ENCODE measurements at places on chromosomes 6 and 20.

- DNase-seq = no peak
Measured at GRCh38 chr6:108476847-108477430, 83.8 kb upstream of the FOXO3 start.

DNA sequence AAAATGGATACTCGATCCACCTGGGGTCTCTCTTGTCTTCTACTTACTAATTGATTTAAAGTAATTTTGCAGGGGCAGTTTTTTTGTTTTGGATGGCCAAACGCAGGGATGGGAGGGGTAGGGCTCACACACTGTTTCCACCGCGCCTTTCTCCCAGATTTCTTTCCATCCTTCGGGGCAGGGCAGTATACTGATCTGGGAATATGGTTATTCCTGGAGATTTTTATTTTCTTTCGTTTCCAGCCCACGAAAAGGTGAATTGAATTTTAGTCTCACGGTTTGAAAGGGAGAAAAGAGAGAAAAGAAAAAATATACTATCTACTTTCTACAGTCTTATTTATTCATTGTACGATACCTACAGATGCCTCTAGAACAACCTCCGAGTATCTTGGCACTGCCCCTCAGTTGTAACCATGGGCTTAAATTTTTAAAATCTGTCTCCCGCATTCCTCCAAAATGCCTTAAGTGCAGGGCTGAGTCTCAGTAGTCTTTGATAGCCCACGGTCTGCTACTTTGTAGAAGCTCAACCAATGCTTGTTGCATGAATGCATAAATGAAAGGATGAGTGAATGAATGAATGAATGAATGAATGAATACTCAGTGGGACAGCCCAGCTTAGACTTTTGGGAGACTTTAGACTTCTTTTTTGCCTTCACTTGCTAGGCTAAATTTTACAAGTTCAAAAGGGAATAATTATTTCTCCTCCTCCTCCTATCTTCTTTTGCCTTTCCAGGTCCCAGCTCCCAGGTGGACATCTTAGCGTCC is 18.1 kb upstream of the TRIM27 start:
- no peak for DNase-seq

- DNase-seq = no peak
Measured at GRCh38 chr20:36629719-36630681, 16.0 kb downstream of the SLA2 start.

DNA sequence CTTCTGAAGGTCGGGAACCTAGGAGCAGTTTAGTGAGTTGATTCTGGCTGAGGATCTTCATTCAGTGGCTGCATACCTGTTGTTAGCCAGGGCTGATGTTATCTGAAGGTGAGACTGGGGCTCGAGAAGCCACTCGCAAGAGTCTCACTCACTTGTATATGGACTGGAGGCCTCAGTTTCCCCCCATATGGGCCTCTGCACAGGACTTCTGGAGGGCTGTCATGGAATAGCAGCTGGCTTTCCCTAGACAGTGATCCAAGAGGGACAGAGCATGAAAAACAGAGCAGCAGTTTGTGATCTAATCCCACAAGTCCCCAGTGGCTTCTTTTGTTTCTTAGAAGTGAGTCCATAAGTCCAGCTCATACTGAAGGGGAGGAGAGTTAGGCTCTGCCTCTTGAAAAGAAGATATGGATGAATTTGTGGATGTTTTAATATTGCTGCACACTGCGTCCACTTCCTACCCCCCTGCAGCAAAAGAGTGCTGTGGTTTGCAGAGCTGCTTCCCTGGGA is 623.4 kb downstream of the CDH26 start:
- no peak for DNase-seq

GRCh38 chr6:107731422-107732319 is 92.4 kb downstream of the SCML4 start:
- no peak for DNase-seq

DNA sequence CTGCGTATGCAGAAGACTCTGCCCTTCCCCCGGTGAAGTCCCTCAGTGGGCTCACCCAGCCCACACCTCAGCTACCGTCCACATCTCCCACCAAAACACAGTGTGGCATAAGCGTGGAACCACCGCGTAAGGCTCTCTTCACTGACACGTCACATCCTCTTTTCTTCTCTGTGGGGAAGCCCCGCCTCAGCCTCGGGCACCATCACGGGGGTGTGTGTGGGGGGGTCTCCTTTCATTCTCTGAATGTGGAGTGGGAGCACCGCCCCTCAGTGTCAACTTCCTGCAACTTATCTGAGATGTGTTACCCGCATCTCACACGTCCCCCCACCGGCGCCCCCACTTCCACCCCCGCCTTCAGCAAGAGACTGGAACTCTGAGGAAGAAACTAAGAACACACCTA is 388.4 kb upstream of the JARID2 start:
- DNase-seq = no peak

DNA sequence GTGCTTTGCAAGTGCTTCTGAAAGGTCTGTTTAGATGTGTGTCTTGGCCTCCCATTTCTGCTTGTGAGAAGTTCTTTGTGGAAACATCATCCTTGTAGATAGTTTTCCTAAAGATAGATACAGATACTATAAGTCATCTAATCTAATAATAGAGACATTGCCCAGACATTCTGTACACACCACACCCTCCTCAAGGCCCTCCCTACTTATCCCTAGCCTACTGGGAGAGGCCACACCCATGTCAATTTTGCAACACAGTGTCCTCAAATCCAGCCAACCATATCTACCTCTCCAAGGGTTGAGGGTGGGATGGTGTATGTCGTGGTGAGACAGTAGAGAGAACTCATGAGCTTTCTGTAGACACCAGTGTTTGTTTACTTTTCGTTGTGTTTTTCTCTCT is 6.2 kb downstream of the KDM1B start:
- DNase-seq = no peak

DNA sequence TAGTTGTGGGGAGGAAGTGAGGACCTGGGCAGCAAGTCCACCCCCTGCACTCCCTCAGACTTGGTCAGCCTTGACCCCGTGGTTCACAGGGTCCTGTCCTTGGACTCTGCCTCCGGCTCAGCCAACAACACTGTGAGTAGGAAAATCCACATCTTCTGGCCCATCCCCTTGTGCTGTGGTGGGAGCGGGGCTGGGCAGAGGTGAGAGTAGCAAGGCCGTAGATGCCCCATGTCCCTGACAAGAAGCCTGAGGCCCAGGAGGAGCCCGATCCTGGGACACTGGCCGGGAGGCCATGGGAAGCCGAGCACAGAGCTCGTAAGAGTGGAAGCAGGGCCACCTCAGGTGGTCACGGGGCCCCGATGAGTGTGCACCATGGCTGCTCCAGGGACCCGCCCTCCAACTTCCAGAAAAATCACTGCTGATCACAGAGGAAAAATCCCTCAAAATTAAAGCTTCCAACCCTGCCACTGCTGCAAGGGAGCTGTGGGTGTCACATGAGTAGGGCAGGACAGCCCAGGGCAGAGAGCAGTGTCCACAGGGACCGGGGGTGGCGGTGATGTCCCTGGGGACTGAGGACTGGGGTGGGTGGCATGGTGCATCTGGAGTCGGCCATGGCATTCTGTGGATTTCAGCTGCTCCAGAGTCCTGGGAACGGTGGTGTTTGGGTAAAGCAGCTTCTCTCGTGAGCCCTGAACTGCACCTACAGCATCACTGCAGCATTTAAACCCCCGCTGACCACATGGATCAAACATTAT is 189.4 kb downstream of the DLL1 start:
- no peak for DNase-seq

DNA sequence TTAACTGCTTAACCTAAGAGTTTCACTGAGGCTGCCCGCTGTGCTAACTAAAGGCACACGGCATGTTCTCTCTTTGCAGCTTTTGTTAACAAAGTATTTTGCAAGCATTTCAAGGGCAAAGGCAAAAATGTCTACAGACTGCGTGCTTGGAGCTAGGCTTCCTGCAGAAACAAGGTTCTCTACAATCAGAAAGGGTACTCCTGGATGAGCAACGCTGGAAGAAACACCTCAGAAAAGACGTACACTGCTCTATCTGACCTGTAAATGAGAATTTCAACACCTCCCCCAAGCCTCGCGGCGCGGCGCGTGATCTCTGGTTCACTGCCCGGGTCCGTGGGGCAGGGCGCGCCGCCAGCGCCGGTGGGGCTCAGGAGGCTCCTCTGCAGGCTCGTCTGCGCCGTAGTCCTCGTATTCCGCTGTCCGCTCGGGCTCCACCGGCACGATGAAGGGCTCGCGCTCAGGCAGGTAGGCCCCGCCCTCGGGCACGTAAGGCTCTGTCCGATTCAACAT is 120.9 kb downstream of the COL12A1 start:
- peak; percentile 15 for DNase-seq
